ENCODE measurements at places on chromosomes 7 and 10. TPM values are rescaled to one million over a fixed set of nuclear protein-coding genes. Genes with fewer than 3 reads are reported as not detected.

Gene TACC2
- 4.6 TPM for total RNA-seq

Gene CABCOCO1
- total RNA-seq, result 0.14 TPM

Gene MMRN2
- total RNA-seq, result 6.8 TPM

Gene EBLN1
- total RNA-seq, result not detected

Gene SFMBT2
- 9.7 TPM for total RNA-seq

Gene COL17A1
- 75.3 TPM for total RNA-seq

Gene WDR86
- 5.0 TPM for total RNA-seq

Gene LEP
- 0.05 TPM for total RNA-seq

Gene CCDC71L
- 24.6 TPM for total RNA-seq

Gene PTPRN2
- total RNA-seq, result 1.7 TPM

Gene BMPR1A
- total RNA-seq, result 10.4 TPM

Gene TMEM229A
- not detected for total RNA-seq

DNA sequence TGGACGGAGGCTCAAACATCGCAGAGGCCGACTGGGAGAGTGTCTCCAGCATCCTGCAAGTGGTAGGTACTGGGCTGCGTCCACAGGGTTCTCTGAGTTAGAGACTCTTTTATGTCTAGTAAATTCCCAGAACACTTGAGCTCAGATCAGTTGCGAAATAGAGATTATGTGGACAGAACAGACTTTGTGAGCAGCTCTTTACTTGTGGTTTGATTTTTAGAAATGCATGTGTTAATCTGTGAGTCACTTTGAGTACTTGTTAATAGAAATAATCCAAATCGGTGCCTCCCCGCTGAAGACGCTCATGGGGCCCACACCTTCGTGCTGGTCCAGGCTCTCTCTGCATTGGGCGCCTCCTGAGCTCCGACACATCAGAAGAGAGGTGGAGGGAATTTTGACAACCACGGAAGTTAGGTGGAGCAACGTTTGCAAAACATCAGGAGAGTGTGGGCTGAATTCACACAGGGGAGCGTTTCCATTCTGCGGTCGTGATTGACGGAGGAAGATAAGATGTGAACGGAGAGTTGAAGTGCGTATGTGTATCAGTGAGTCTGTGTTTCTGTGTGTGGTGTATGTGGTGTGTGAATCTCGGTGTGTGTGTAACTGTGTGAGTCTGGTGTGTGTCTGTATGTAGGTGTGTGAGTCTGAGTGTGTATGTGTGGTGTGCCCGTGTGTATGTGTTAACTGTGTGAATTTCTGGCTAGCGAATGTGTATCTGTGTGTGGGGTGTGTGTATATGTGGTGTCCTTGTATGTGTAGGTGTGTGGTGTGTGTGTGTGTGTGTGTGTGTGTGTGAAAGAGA lies 32.1 kb downstream of the PFKP start:
- no peak for DNase-seq

DNA sequence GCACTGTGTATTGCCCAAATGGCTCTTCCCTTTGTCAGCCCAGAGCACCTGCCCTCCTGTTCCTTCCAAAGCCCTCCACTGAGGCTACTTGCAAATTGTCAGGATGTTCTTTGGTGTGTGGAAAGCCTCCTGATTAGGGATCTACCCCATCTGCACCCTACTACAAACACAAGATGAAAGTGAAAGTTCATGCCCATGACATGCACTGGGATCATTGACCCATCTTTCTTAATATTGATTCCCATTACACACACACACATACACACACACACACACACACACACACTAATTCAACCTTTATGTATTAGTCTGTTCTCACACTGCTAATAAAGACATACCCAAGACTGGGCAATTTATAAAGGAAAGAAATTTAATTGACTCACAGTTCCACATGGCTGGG lies 213.7 kb upstream of the IGFBP3 start:
- DNase-seq, result no peak

GRCh38 chr10:110474826-110475225 lies 22.9 kb upstream of the DUSP5 start:
- DNase-seq, result no peak

- no peak for DNase-seq
Observed at GRCh38 chr10:132606536-132607316, 69.1 kb downstream of the INPP5A start.

- DNase-seq, result no peak
Observed at GRCh38 chr7:102122026-102122425, 164.6 kb upstream of the SH2B2 start.

DNA sequence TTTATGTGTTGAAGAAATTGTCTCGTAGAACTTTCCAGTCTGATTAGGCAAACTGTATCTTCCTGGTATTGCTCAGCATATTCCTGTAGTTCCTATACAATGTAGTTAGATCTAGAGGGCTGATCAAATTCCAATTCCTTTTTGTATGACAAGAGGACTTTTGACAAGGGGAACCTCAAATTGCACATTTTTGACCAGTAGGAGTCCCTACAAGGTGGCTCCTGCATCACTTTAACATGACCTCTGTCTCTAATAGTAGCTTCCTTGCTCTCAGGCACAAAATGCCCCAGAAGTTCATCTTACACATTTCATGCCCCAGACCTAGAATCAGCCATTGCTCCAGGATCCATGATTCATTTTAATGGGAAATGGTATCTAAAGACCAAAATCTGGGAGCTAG lies 18.7 kb downstream of the HERPUD2 start:
- no peak for DNase-seq

- DNase-seq, result no peak
Observed at GRCh38 chr7:66239467-66239856, 34.3 kb downstream of the TPST1 start.

GRCh38 chr7:70384891-70385290 lies 747.1 kb upstream of the GALNT17 start:
- DNase-seq, result no peak

- no peak for DNase-seq
Observed at GRCh38 chr10:33832124-33832787, 497.8 kb upstream of the NRP1 start.

GRCh38 chr10:126336801-126337200 lies 51.5 kb downstream of the ADAM12 start:
- DNase-seq, result no peak

GRCh38 chr7:108247614-108248013 lies 117.5 kb upstream of the LAMB4 start:
- DNase-seq, result no peak

DNA sequence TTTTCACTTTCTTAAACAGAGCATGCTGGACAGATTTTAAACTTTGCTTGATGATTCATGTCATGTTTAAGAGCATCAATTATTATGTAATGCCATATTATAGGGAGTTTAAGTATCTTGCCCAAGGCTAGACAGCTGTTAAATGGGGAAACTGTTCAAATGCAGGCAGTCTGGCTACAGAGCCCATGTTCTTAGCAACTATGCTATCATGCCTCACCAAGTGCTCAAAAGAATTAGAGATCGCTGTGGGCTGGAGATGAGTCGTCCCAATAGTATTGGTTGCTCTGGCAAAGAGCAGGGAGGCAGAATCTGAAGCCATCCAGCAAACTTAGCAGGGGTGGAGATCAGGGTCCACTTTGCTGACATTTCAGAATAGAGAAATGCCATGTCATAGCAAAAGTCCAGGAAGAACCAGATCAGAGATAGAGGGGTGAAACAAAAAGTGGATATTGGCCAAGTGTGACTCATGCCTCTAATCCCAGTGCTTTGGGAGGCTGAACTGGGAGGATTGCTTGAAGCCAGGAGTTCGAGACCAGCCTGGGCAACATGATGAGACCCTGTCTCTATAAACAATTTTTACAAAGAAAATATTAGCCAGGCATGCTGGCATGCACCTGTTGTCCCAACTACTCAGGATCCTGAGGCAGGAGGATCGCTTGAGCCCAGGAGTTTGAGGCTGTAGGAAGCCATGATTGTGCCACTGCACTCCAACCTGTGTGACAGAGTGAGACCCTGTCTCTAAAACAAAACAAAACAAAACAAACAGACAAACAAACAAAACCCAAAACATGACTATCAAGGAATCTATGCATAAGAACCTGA lies 57.8 kb downstream of the BAMBI start:
- no peak for DNase-seq

GRCh38 chr10:35270100-35270499 lies 66.2 kb upstream of the CCNY start:
- DNase-seq, result no peak

DNA sequence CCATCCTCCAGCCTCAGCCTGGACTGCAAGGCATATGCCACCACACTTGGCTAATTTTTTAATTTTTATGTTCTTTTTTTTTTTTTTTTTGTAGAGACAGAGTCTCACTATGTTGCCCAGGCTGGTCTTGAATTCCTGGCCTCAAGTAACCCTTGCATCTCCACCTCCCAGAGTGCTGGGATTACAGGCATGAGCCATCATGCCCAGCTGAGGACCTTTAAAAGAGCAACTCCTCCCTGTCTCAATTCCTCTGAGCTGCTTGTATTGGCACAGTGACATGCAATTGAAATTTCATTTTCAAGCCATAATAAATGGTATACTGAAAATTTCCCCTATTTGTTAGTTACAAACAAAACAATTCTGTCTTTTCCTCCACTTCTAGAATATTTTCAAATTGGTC lies 19.5 kb downstream of the DNAJB9 start:
- no peak for DNase-seq

DNA sequence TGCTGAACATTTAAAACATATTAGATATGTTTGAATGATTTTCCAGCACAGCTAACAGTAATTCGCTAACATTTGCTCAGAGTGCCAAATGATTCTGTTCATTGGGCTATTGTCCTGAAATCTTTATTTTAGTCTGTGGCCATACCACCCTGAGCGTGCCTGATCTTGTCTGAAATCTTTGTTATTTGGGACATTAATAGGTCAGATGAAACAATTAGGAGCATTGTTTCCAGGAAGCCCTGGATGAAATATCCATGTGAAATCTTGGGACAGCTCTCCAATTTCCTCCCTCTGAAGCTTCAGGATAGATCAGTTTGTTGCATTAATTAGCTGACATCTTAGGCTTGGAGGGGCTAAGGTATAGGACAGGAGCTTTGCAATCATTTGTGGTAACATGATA lies 512.0 kb downstream of the KIF20B start:
- DNase-seq, result no peak

GRCh38 chr7:77415476-77415822 lies 700 bp downstream of the GSAP start:
- DNase-seq, result no peak

- DNase-seq, result no peak
Observed at GRCh38 chr10:124151466-124152095, 58.2 kb upstream of the CHST15 start.

DNA sequence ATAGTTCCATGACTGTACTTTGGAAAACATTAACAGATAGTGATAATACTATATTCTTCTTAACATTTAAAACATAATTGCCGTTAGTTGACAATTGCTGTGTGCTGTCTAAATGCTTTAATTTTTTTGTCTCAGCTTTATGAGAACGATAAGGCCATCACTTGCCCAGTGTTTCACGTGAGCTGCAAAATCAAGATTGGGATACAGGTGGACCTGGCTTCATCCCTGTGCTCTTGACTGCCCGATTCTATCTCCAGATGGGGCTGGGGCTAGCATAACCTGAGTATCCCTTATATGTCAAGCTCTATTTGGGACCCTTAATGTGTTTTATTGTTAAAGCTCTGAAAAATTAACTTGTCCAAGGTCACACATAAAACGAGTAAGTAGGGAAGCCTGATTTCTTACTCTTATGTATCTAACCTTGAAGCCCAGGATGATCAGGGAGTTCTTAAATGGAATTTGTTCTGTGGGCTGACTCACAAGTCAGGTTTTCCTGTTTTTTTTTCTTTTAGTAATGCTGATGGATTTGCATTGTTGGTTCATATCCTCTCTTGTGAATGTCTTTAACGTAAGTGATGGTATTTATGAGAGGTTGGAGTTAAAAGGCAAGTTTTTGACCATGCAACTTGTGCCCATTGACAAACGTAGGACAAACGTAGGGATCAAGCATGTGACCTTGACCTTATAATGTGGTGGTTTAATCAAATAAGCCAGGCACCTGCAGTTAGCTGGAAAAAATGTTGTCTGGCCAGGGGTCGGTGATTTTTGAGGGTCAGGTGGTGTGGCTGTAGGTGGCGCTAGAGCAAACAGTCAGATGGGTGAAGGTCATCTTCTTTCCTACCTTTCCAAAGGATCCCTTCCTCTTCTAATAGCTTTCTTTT lies 3.6 kb downstream of the PRKAR2B start:
- no peak for DNase-seq

GRCh38 chr10:97200616-97201015 lies 14.9 kb upstream of the SLIT1 start:
- DNase-seq, result no peak

- no peak for DNase-seq
Observed at GRCh38 chr7:125396466-125397151, 467.0 kb upstream of the POT1 start.

DNA sequence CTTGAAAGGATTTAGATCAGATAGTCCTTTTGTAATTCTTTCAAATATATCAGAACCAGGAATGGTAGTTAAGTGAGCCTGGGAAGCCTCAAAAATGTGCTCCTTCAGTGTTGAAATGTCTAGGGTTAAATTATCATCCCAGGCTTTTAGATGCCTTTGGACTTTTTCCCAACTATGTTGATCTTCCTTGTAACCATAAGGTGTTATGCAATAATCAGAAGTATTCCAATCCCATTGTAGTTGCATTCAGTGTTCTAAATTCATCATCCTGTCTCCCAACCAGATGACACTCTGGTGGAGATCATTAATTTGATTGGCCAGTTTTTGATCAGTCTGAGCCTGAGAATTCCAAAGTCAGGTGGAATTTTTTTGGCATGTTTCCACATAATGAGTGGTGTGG lies 35.1 kb upstream of the AKR1C2 start:
- DNase-seq, result no peak

DNA sequence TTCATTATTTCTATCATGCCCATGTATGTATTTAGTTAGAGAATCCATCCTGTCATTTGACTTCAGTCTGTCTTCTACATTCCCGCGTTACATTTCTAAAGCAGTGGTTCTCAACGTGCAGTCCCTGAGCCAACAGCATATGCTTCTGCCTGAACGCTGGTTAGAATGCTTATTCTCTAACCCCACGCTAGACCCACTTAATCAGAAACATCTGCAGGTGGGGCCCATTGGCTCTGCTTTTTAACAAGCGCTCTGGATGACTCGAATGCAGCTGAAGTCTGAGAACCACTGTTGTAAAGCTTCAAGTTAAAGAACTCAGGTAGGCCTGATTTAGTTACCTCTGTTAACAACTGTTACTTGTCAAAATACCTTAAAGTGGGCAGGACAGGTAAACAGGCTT lies 38.2 kb downstream of the NEUROD6 start:
- DNase-seq, result no peak

DNA sequence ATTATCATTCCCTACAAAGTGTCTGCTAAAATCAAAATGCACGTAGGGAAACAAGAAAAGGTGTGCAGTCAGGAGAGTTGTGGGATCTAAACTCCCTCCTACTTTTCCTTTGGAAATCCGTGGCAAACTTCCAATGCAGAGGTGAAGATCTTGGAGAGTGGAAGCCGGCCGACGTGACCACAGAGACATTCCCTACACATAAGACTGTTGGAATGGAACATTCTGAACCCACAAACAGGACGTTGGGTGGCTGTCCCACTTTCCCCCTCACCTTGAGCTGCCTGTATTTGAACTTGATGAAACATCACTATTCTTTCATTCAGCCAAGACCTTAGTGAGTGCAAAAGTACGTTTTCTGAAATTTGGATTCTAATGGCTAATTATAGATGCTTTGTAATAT lies 65.9 kb downstream of the PRKCQ start:
- no peak for DNase-seq

GRCh38 chr7:149776289-149776688 lies 2.9 kb upstream of the ZNF467 start:
- DNase-seq, result no peak
